ENCODE measurements at places on chromosomes 13 and 19. TPM values are rescaled to one million over a fixed set of nuclear protein-coding genes. Genes with fewer than 3 reads are reported as not detected.

The CYP2S1 gene
- total RNA-seq: 114 TPM

The GRIN3B gene
- not detected for total RNA-seq

The CALR3 gene
- not detected for total RNA-seq

The SGTA gene
- 46.5 TPM for total RNA-seq

The RFC3 gene
- total RNA-seq: 5.9 TPM

The ICAM1 gene
- total RNA-seq: 3.5 TPM

The ZNF729 gene
- total RNA-seq: not detected

The C1QTNF9B gene
- total RNA-seq: not detected

The PABPC3 gene
- 0.35 TPM for total RNA-seq

The GRIK5 gene
- 0.62 TPM for total RNA-seq

The PLIN5 gene
- 2.0 TPM for total RNA-seq

The OLFM4 gene
- 489 TPM for total RNA-seq

The ENOX1 gene
- total RNA-seq: 1.4 TPM

The SGCG gene
- total RNA-seq: 0.29 TPM

The ZNF835 gene
- 1.1 TPM for total RNA-seq

The ZFR2 gene
- total RNA-seq: not detected

The GPR4 gene
- total RNA-seq: 2.0 TPM

The UFM1 gene
- 56.4 TPM for total RNA-seq

The PROZ gene
- total RNA-seq: not detected

The SHD gene
- 19.3 TPM for total RNA-seq

The DOCK9 gene
- 42.3 TPM for total RNA-seq

The ZNF284 gene
- 1.2 TPM for total RNA-seq

The OVOL3 gene
- total RNA-seq: not detected

The LILRB2 gene
- total RNA-seq: 1.3 TPM

The TEX101 gene
- 0.17 TPM for total RNA-seq

The CABP5 gene
- not detected for total RNA-seq

The ADGRL1 gene
- total RNA-seq: 18.4 TPM

The CGB1 gene
- not detected for total RNA-seq

The C13orf42 gene
- not detected for total RNA-seq

The COMP gene
- total RNA-seq: 0.13 TPM

The RAB20 gene
- 32.1 TPM for total RNA-seq

The ZNF563 gene
- total RNA-seq: 3.0 TPM

The CEACAM21 gene
- 0.25 TPM for total RNA-seq

The VPS36 gene
- total RNA-seq: 35.2 TPM

The ZNF442 gene
- total RNA-seq: 1.6 TPM

The B3GNT3 gene
- total RNA-seq: 108 TPM

All from colonic mucosa (tissue), 4 donors.